ENCODE measurements at places on chromosomes 11 and 22.

DNA sequence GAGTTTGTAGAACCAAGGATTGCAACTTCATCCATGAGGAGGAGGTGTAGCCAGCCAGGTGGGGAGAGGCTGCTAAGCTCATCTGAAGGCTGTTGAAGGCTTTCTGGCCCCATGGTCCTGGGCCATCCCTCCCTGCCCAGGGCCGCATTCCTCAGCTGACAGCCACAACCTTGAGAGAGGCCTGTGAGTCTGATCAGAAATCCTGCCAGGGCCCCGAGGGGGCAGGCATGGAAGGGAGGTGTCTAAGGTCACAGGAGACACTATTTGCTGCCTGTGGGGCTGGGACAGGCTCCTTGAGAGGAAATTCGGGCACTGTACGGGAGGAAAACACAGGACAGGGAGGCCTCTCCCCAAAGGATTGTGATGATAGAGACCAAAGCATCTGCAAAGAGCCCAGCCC, 88.1 kb upstream of the IGLL5 start:
- no peak for DNase-seq

- peak; percentile 88 for DNase-seq
Measured at GRCh38 chr22:37077802-37078448, 26.4 kb downstream of the KCTD17 start.

DNA sequence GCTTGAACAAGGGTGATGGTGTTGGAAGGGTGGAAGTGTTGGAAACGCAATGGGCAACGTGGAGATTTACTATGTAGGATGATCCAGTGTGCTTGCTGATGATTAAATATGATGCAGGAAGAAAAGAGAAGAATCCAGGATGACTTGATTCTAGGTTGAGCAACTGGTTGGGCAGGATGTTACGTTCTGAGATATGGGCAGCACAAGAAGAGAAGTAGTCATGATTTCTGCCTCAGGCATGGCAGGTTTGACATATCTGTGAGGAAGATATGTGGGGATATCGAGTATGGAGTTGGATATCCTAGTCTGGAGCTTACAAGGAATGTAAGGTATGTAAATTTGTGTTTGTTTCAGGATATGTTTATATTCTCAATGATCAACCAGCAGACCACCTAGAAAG, 1.9 kb downstream of the OR52K1 start:
- no peak for DNase-seq

GRCh38 chr11:124640666-124641065, 18.0 kb downstream of the TBRG1 start:
- no peak for DNase-seq

DNA sequence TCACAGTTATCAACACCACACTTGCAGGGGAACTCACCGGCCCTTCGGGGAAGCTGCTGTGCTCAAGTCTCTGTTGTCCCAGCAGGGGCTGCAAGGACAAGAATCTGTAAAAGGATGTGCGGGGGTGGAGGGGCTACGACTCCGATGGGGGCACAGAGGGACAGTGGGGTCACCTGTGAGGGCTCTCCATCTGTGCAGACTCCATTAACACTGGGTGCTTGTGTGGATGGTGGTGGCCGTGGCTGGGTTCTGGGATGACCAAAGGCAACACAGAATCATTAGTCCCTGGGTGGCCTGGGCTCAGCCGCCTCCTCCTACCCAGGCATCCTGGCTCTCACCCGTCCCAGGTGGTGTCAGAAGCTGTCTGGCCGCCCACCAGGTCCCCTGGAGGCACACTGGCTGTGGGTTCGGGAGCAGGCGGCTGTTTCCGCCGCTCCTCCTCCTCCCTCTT, 10.2 kb upstream of the RBM4B start:
- DNase-seq, result no peak

- no peak for DNase-seq
Measured at GRCh38 chr11:131601586-131601985, 231.2 kb downstream of the NTM start.

- no peak for DNase-seq
Measured at GRCh38 chr22:37195921-37196320, 7.9 kb upstream of the C1QTNF6 start.

- no peak for DNase-seq
Measured at GRCh38 chr11:35035894-35036408, 103.0 kb upstream of the CD44 start.

DNA sequence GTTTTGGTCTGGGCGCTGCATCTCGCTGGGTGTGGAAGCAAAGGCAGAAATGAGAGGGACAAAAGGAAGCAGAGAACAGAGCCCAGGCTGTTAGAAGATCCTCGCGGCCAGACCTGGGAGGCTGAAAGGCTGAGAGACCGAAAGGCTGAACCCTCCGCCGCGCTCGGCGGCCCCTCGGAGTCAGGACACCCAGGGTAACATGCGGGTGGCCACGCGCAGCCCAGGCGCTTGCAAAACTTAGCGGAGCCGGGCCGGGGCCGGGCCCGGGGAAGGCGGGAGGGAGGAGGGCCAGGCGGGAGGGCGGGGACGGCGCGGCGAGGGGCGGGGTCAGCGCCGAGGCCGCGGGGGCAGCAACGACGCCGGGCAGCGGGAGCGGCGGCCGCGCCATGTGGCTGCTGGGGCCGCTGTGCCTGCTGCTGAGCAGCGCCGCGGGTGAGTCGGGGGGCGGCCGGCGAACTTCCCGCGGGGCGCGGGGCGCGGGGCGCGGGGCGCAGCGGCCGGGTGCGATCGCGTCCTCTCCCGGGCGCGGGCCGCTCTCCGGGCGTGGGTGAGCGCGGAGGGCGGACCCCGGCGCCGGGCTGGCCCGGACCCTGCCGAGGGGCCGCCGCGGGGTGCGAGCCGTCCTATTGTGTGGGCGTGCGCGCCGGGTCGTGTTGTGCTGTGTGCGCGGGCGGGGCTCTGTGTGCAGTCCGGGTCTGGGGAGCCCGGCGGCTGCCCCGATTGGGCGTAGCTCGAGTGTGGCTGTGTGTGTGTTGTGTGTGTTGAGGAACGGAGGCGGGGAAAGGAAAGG, at the start of gene LDLRAD3:
LDLRAD3 (plus strand) TSS at position 350 of the 790 bp plus-strand sequence; CDS start at position 387, 37 bp downstream.
- DNase-seq, result peak; percentile 32

DNA sequence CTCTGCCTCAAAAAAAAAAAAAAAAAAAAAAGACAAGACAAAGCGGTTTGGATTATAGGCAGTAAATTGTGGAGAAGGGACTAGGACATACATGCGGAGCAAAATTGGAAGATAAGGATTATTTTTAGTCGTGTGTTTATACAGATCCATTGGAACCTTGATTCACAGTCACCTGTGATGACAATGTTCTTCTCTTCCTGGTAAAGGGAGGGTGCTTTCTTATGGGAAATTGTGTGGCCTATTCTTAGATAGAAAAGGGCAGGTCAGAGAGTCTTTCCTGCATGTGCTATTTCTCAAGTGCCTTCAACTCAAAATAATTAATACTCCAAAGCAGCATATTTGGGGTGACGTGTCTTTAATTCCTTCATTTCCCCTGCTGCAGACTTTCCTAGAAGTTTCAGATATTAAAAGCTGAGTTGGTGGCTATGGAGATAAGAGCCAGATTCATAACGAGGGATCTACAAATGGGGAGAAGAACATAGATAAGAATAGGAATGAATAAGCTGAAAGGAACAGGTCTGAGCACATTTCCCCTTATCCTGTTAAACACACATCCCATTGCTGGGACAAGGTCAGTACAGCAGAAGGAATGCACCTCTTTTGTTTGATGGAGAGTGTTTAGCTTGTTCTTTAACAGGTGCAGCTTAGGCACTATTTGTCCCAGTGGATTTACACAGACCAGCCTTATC, 22.5 kb downstream of the GSTT2B start:
- no peak for DNase-seq

DNA sequence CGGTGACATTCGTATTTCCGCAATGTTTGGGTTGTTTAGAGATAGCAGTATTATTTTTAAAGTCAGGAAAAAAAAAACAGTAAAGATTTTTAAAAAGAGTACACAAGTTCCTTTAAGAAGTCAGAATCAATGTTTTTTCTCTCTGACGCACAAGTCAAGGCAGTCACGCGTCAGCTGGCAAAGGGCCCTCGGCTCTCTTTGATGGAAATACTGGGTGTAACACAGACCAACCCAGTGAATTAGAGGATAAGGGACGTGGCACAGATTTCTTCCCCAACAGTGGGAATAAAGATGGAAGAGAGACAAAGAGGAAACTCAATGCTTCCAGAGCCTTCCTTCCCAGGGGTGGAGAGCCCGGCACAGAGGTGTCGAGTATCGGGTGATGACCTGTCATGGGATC, 13.4 kb downstream of the ASCC2 start:
- no peak for DNase-seq

GRCh38 chr11:33778675-33779074, 4.4 kb upstream of the FBXO3 start:
- no peak for DNase-seq

GRCh38 chr22:19213001-19213400, 34.5 kb upstream of the SLC25A1 start:
- DNase-seq, result no peak

GRCh38 chr11:7749456-7749855, 43.2 kb upstream of the OVCH2 start:
- no peak for DNase-seq

- no peak for DNase-seq
Measured at GRCh38 chr11:76361776-76362175, 19.2 kb downstream of the THAP12 start.

- DNase-seq, result no peak
Measured at GRCh38 chr11:117595440-117595839, 201.6 kb downstream of the DSCAML1 start.

DNA sequence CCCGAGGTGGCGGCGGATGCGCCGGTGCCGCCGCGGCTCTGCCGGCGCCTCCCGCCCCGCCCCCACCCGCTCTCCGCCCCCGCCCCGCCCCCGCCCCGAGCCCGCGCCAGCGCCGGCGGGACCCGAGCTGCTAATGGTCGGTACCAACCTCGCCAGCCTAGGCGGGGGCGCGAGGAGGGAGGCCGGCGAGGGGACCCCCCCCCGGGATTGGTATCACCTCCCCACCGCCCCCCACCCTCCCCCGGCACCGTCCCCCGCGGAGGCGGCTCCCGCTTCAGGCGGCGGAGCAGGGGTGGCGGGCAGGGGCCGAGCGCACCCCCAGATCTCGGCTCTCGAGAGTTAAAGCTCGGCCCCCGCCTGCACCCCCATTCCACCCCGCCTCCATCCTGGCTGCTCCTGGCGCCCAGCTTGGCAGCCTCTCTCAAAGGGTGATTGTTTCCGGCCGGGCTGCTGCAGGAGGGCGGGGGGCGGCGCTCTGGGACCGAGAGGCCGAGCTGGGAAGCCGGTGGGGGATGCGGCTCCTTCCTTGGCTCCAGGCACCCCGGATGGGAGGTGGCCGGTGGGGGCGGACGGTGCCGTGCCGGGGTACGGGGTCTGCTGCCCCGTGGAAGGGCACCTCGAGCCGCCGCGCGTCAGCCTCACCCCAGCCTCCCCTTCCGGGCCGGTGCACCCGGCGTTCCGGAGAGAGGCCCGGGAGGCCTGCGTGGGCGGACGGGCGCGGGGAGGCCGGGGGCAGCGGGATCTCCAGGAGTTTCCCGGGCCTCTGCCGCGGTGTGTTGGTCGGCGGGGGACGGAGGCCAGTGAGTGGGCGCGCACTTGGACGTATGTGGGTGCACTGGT, at the start of gene B3GAT1:
B3GAT1 (minus strand) TSS at position 40 of the 840 bp plus-strand sequence. CDS start 24,583 bp downstream, outside the sequence.
- peak; percentile 10 for DNase-seq

DNA sequence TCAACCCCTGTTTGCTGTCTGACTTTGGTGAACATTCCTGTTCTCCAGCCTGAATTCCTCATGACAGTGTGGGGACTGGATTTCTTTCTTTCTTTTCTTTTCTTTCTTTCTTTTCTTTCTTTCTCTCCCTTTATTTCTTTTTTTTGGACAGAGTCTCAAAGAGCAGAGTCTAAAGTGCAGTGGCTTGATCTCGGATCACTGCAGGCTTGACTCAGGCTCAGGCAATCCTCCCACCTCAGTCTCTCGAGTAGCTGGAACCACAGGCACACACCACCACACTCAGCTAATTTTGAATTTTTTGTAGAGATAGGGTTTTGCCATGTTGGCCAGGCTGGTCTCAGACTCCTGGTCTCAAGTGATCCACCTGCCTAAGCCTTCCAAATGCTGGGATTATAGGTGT, 63.1 kb downstream of the RPUSD4 start:
- DNase-seq, result no peak

DNA sequence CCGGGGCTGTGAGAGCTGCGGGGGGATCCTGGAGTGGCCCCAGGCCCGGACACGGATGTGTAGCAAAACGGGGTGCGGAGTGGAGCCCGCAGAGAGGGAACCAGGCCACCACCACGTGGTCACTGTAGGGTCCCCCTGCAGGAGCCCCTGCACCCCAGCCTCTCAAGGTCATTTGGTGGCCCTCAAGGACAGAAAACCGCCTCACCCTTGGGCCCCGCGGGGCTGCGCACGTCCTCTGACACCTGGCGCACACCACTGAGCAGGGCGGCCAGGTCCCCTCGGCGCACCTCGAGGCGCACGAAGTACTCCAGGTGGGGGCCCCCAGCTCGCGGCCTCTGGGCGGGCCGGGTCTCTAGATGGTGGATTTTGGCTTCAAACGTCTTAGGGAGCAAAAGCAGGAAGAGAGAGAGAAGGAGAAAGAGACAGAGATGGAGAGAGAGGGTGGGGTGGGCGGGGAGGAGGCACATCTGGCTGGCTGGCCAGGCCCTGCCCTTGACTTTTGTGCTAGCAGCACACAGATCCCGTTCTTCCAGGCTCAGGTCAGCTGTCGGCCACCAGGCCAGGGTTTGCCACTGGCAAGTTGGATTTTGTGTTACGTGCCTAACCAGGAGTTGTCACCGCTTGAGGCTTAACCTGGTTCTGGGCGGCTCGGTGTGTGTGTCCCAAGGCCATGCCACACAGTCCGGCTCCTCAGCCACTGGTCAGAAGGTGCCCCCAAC, 3.2 kb downstream of the TH start:
- no peak for DNase-seq

Data from stimulated activated CD4-positive, alpha-beta T cell treated with anti-CD3 and anti-CD28 coated beads, Interleukin-4, amount 100 ng/mL, for 24 hours (primary cell).